ENCODE measurements at places on chromosomes 13 and 19.

DNA sequence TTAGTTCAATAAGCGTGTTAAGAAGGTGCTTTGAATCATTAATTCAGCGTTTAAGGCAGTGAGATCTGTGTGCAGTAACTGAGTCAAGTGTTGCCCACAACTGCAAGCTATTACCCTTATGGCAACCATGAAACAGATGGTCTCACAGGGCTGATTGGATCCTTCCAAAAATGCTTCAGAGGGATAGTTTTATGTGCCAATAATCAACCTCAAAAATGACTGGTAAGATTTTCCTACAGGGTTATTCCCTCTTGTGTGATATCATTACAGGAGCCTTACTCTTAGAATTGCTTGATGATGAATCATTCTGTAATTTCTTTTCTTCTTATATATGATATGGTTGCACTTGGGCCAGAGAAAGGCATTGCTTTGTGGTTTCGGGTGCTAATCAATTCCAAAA is 1299.2 kb upstream of the ATXN8OS start:
- peak; percentile 31 for DNase-seq

GRCh38 chr13:91331047-91331915 is 16.2 kb upstream of the MIR17HG start:
- no peak for DNase-seq

- no peak for DNase-seq
Observed at GRCh38 chr19:41755328-41755913, at the start of gene CEACAM6. CEACAM6 (plus strand) TSS chr19:41755530; CDS start chr19:41755639, 109 bp downstream.

- DNase-seq, result peak; percentile 75
Observed at GRCh38 chr19:13132471-13133180, 14.6 kb downstream of the NACC1 start.

DNA sequence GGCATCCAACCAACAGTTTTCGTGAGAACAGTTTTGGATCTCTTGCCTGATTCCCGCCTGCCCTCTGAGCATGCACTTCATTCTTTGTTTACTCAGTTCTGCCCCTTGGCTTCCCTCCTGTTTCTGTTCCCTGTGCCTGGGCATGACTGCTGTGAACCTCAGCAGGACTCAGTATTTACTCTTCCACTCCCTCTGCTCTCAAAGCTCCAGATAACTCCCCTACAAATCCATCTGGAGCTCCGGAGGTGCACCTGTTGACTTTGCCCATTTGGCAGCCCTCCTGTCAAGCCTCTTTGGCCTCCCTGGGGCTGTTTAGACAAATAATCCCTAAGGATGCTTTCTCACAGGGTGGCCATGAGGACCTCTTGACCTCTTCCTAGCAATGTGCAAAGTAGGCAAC is 34.2 kb upstream of the ARGLU1 start:
- no peak for DNase-seq

DNA sequence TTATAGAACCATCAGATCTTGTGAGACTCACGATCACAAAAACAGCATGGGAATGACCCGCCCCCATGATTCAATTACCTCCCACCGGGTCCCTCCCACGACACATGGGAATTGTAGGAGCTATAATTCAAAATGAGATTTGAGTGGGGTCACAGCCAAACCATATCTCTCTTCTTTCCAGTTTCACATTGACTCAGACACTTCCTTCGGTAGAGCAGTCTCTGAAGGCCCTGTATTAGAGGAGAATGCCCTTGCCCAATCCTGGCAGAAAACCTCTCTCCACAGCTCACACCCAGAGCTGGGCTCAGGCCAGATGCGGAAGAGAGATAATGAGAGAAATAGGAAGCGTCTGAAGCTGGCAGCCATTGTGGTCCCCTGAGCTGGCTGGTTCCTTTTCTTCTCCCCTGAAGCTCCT is 72.4 kb upstream of the CLDN10 start:
- no peak for DNase-seq

GRCh38 chr19:47438793-47439220 is 19.5 kb upstream of the MEIS3 start:
- no peak for DNase-seq

DNA sequence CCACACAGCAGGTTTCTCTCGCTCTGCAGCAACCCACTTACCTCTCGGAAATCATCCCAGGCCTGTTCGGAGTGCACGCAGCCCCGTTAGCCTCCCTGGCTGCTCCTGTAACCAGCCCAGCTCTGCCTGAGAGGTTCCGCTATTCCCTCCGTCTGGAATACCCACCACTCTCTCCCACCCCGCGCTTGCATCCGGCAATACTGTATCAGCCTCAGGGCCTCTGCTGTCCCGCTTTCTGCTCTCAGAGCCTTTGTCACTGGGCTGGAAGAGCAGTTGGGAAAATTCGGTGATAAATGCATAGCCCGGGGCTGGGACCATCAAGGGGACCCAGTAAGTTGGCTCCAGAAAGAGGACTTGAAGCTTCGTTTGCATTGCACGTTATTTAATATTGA is 759 bp upstream of the TLE6 start:
- no peak for DNase-seq

- DNase-seq, result no peak
Observed at GRCh38 chr19:56991912-56992311, 127.9 kb upstream of the USP29 start.
